GM23338 (cell line): ENCODE measurements at places on chromosomes 12 and 14. TPM values are rescaled to one million over a fixed set of nuclear protein-coding genes. Genes with fewer than 3 reads are reported as not detected.
A peak's percentile ranks its signal among the peaks of the same experiment; 100 is the strongest.

C12orf54 gene
- not detected in 2 replicates for total RNA-seq

GRCh38 chr14:45084946-45085346 lies 1.0 kb downstream of the PRPF39 start:
- no peak for DNase-seq

DNA sequence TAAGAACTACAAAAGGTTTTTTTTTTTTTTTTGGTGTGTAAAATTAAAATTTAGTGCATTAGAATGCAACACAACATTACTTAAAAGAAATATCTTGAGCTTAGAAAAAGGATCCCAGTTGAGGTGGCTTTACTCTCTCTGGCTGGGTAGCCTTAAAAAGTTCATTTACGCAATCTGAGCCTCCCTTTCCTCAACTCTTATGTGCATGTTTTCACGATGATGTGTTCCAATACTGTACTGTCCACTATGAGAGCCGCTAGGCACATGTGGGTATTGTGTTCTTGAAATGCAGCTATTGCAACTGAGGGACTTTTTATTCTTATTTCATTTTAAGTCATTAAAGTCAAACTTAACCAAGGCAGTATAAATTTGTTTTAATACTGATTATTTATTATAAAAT lies 460.9 kb upstream of the SYT1 start:
- DNase-seq, result no peak

DNA sequence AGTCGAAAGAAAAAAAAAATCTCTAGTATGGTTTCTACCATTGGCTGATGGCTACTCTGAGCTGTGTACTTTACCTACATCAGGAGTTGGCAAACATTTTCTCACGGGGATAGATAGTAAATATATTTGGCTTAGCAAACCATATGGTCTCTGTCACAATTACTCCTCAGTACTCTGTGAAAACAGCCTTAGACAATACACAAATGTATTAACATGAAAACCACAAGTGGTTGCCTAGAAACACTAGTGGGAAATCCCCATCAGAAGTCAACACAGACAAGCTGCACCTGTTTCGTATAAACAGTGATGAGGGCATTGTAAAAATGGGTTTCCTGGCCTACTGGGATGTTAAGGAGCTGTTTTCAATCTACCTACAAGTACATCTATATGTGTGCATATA lies 84.6 kb upstream of the NAV3 start:
- DNase-seq, result no peak

DNA sequence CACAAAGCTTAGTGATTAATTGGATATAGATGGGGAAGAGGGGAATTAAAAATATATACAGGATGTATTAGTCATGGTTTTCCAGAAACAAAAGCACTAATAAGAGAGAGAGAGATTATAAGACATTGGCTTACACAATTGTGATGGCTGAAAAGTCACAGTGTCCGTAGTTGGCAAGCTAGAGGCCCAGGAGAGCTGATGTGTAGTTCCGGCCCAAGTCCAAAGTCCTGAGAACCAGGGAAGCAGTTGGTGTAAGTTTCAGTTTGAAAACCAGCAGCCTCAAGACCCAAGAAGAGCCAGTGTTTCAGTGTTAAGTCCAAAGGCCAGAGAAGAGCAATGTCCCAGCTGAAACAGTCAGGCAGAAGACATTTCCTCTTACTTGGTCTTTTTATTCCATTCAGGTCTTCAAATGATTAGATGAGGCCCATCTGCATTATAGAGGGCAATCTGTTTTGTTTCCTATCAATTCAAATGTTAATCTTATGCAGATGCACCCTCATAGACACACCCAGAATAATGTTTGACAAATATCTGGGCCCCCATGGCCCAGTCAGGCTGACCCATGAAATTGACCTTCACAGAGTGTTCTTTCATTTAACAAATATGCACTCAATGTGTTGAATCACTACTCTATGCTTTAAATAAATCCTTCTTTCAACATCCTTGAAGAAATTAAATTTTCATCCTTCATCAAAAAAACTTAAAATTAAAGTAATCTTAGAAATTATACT lies 67.2 kb upstream of the DIO2 start:
- DNase-seq, result no peak

CD163L1 gene
- total RNA-seq, result 0.14 and 1.6 TPM in 2 replicates

DNA sequence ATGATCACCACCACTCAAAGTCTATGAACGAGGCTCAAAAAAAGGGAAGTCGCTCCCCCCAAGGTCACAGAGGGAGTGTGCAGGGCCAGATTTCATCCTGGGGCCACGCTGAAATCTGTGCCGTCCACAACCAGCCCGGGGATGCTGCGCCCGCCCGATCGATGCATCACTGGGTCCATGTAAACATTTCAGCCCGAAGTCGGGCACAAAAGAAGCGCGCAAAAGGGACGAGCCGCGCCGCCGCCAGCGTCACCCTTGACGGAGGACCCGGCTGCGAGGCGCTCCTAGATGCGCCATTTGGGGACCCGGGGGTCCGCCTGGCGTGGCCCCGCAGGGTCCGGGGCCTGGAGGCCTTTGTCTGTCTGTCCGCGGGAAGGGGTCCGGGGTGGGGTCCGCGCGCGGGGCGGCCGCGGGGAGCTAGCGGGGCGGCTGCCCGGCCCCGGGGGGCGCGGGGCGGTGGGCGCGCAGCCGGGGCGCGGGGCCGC lies 503 bp downstream of the FBXO21 start:
- DNase-seq, result peak; percentile 66

DNA sequence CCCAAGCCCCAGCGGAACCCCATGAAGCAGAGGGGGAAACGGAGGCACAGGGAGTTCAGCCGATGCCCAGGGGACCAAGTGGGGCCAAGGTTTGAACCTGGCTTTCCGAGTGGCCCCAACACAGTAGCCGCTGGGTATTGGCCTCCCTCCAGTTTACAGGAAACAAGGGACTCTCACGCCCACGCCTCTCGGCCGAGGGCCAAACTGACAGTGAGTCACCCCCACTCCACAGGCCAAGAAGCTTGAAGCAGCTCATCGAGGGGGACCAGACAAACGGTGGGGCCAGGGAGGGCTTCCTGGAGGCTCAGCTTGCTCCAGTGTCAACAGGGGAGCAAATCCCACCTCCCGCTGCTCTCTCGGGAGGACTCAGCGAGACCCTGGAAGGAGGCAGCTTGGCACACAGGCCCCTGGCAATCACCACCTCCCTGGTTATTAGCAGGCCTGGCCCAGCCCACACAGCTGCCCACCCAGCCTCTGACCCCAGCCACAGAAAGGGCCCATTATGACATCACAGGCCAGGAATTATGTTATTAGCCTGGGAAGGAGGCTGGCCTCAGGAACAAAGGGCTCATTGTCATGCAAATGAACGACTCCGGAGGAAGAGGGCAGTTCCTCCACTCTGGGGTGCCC lies 54.6 kb downstream of the NCOR2 start:
- peak; percentile 98 for DNase-seq

DNA sequence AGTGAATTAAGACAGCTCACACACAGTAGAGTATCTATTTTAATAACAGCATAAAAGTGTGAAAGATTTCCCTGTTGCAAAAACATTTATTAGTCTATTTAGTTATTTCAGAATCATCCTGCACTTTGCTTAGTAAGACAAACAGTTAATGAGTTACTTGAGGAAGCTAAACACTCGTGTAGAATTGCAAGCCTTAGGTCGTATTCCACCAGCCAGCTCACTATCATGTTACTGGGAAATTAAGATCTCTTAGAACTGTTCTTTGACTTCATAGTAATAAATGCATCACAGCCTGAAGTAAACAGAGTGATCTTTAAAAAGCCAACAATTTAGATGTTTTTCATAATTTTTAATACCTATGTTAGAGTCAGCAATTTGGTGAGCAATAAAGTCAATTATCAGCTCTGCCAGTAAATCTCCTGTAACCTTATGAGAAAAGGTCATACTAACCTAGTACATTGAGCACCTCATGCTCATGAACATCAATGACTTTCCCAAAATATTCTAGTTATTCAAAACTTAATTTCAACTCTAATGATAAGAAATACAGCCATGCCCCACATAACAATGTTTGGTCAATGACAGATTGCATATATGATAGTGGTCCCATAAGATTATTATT lies 26.7 kb upstream of the ETNK1 start:
- DNase-seq, result no peak

DNA sequence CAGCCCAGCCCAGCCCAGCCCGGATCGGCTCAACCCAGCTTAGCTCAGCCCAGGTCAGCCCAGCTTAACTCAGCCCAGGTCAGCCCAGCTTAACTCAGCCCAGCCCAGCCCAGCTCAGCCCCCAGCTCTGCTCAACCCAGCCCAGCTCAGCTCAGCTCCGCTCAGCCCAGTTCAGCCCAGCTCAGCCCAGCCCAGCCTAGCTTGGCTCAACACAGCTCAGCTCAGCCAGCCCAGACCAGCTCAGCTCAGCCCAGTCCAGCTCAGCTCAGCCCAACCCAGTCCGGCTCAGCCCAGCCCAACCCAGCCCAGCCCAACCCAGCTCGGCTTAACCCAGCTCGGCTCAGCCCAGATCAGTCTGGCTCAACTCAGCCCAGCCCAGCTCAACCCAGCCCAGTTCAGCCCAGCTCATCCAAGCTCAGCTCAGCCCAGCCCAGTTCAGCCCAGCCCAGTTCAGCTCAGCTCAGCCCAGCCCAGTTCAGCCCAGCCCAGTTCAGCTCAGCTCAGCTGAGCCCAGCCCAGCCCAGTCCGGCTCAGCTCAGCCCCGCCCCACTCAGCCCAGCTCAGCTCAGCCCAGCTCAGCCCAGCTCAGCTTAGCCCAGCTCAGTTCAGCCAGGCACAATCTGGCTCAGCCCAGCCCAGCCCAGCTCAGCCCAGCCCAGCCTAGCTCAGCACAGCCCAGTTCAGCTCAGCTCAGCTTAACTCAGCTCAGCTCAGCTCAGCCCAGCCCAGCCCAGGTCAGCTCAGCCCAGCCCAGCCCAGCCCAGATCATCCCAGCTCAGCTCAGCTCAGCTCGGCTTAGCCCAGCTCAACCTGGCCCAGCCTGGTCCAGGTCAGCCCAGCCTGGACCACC lies 331.7 kb downstream of the TMEM121 start:
- DNase-seq, result no peak

GRCh38 chr12:119302451-119303080 lies 32.0 kb upstream of the CCDC60 start:
- peak; percentile 28 for DNase-seq

GRCh38 chr14:86798330-86798729 lies 1194.7 kb downstream of the GALC start:
- no peak for DNase-seq

SLCO1C1 gene
- total RNA-seq, result 1.6 TPM in 1 of 2 replicates, not detected in the other

DNA sequence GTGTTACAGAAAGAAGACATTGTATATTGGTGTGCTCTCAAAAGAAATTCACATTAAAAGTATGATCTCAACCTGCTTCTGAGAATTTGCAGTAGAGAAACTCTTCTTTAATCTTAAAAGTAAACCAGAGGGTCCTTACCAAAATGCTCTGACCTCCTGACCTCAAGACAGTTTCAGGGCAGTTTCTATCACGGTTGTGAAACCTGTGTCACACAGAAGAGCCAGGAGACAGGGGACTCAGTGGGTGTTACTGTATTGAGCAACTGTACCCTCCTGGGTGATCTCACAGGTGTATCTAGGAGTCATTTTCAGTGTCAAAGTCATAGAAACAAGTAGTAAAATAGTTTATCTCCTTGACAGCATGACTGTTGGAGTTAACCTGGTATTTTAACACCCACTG lies 178.0 kb downstream of the GRIP1 start:
- DNase-seq, result no peak

- DNase-seq, result no peak
Observed at GRCh38 chr12:119417440-119417839, 82.9 kb downstream of the CCDC60 start.

GRCh38 chr12:131357185-131357747 lies 353.6 kb upstream of the SFSWAP start:
- DNase-seq, result no peak

GRCh38 chr14:61420326-61420725 lies 98.9 kb downstream of the PRKCH start:
- DNase-seq, result no peak

TMEM116 gene
- 8.0 and 12.0 TPM in 2 replicates for total RNA-seq

- DNase-seq, result no peak
Observed at GRCh38 chr12:103964805-103965204, 867 bp upstream of the TDG start.

DNA sequence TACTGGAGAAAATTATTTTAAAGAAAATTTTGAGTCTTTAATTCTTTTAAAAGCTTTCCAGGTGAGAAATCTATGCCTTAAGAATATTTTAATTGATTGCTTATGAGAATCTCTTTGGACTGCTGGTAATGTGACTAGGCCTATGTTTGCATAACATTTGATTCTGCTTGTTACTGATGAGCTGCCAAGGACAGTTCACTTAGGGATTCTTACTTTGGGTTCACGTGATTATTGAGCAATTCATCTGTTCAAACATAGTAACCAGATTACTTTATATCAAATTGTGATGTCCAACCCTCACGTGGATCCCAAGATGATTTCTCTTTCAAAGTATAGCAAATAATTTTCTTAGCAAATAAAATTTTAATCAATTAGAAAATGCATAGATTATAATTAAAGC lies 27.4 kb upstream of the ABCD2 start:
- DNase-seq, result no peak

- no peak for DNase-seq
Observed at GRCh38 chr12:104243551-104243950, 28.0 kb downstream of the TXNRD1 start.

DNA sequence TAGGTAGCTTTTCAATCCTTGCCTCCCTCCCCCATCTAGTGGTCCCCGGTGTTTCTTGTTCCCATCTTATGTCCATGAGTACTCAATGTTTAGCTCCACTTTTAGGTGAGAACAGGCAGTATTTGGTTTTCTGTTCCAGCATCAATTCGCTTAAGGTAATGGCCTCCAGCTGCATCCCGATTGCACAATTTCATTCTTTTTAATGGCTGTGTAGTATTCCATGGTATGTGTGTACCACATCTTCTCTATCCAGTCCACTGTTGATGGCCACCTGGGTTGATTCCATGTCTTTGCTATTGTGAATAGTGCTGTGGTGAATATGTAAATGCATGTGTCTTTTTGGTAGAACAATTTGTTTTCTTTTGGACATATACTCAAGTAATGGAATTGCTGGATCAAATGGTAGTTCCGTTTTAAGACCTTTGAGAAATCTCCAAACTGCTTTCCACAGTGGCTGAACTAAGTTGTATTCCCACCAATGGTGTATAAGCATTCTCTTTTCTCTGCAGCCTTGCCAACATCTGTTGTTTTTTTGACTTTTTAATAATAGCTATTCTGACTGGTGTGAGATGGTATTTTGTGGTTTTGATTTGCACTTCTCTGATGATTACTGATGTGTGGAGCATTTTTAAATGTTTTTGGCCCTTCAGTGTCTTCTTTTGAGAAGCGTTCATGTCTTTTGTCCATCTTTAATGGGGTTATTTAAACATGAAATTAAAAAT lies 34.2 kb upstream of the ASPG start:
- no peak for DNase-seq

- DNase-seq, result peak; percentile 93
Observed at GRCh38 chr14:22653012-22653621, 9.0 kb upstream of the OR6J1 start.

TMEM30B gene
- 12.8 and 22.9 TPM in 2 replicates for total RNA-seq

SPATS2 gene
- total RNA-seq, result 20.6 and 28.1 TPM in 2 replicates

- no peak for DNase-seq
Observed at GRCh38 chr12:220946-221550, 7.1 kb upstream of the SLC6A12 start.
